T-helper 9 cell (primary cell): ENCODE measurements at places on chromosomes 2 and 18.

GRCh38 chr2:36753706-36754221 is 57.3 kb downstream of the VIT start:
- no peak for DNase-seq

- no peak for DNase-seq
These were observed 728 bp downstream of the NAPG start for GRCh38 chr18:10526561-10526949.

DNA sequence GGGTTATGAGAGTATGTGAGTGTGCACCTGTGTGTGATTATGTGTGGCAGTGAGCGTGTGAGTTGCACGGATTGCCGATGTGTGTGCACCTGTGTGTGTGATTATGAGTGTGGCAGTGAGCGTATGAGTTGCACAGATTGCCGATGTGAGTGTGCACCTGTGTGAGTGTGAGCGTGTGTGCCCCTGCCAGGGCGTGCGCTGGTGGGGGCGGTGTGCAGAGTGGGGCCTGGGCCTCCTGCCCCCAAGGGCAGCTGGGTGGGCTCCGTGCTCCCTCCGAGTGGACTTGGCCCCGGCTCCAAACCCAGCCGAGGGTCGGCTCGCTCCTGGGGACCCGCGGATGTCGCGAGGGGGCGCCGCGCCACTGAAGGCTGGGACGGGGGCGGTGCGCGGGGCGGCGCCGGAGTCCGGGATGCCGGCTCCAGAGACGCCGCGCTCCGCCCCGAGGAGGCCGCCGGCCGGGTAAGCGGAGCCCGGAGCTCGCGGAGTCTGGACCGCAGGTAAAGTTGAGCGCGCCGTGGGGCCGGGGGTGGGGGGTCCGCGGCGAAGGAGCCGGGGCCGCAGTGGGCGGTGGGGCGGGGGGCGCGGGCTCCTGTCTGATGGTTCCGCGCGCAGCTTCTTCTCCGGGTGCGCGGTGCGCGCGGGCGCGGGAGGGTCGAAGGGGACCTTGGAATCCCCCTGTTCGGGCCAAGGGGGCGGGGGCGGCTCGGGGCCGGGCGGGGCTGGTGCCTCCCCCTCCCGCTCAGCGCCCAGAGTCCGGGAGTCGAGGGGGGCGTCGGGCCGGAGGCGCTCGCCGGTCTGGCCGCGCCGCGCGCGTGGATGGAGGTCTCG is at the start of gene KCNG2:
KCNG2 (plus strand) TSS at position 421 of the 828 bp plus-strand sequence. CDS start 65,730 bp downstream, outside the sequence.
- no peak for DNase-seq

GRCh38 chr2:178644919-178645318 is 162.3 kb downstream of the TTN start:
- no peak for DNase-seq

DNA sequence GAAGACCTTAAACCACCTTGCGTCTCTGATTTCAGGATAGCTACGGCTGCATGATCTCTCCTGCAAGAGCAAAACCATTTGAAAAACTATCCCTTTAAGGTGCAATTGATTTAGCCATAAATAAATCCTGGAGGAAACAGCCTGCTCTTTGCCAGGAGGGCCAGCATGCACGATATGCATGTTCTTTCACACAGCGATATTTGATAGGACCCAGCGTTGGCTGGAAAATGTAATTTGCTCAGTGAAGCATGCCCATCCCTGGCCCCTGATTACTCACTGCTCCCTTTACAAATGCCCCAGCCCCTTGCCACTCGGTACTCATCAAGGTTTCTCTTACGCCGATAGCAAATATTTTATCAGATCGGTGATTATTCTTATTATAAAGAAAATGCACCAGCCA is 315.4 kb downstream of the CDH2 start:
- DNase-seq, result no peak

DNA sequence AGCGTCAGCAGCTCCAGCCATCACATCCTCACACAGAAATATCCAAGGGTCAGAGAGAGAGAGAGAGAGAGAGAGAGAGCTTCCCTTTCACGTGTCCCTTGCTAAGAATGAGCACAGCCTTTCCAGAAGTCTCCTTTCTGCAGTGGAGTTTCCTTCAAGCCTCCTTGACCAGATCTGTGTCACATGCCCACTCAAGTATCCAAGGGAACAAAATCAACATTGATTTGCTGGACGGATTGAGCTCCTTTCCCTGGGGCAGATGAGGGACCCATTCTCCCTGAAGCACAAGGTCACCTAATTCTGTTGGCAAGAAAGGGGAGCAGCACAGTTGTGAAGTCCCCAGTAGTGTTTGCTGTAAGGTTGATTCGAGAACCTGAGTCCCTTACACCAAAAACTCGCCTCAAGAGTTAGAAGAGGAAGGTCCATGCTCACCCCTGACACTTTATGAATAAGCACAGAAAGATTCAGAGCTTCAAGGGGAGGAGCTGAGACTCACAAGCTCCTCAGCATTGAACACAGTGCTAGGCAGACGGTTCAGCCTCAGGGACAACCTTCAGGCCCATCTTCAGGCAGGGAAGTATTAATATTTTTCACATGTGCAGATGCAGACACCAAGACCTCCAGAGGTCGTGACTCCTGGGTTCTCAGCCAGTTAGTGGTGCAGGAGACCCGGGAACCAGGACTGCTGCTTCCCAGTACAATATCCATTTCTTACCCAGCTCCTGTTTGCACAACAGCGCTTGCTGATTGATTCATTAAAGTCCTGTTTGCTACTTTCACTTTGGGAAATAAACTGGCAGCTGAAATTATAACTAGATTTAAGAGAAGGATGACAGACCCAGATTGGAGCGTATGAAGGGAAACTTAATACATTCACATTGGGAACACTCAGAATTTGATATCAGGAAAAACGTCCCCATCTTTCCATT is 38.2 kb upstream of the MARCO start:
- DNase-seq, result no peak

GRCh38 chr2:108620656-108621055 is 86.4 kb downstream of the LIMS1 start:
- DNase-seq, result no peak

- DNase-seq, result no peak
These were observed 635 bp downstream of the SETBP1 start for GRCh38 chr18:44681076-44681970.

GRCh38 chr2:20629181-20629580 is 21.7 kb downstream of the HS1BP3 start:
- DNase-seq, result no peak

DNA sequence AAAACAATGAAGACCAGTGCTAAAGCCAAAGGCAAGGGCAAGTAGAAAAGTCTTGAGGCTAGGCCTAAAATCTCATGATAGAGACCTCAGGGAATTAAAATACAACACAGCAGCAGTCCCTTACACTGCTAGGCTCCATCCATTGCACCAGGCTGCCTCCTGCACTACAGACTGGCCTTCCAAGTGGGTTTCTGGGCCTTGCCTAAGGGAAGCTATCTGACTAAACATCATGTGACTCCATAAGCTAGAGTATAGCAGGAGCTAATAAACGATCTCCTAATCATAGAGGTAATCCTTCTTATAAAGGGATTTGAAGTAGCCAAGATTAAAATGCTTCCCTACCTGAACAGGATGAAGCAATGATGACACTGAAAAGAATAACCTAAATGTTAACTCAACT is 77.6 kb upstream of the NFU1 start:
- no peak for DNase-seq

GRCh38 chr18:10864722-10865121 is 284.6 kb downstream of the PIEZO2 start:
- no peak for DNase-seq

DNA sequence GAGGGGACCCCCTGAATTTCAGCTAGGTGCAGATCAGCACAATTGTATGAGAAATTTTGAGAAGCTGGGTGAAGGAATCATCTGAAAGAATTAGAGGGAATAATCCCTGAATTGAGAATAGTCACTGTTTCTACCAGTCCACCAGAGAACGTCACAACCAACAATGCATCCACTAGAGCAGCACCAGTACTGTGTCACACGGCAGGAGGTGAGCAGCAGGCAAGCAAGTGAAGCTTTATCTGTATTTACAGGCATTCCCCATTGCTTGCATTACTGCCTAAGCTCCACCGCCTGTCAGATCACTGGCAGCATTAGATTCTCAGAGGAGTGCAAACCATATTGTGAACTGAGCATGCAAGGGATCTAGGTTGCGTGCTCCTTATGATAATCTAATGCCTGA is 40.7 kb downstream of the GDF7 start:
- no peak for DNase-seq

DNA sequence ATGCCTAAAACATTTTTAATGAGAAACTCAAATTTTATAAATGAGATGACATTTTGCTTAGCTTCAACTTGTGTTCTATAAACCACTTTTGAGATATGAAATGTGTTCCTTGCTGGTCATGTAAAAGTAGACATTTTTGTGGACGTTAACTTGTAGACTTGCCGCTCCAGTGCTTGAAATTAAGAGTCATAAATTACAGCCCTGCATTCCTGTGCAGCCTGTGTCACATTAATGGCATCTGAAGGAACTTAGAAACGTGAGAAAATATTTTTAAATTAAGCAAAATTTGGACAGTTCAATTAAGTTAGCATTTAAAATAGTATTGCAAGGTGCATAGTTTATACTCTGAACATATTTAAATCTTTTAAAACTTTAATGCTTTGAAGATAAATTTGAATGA is 98.3 kb upstream of the LDLRAD4 start:
- DNase-seq, result no peak

DNA sequence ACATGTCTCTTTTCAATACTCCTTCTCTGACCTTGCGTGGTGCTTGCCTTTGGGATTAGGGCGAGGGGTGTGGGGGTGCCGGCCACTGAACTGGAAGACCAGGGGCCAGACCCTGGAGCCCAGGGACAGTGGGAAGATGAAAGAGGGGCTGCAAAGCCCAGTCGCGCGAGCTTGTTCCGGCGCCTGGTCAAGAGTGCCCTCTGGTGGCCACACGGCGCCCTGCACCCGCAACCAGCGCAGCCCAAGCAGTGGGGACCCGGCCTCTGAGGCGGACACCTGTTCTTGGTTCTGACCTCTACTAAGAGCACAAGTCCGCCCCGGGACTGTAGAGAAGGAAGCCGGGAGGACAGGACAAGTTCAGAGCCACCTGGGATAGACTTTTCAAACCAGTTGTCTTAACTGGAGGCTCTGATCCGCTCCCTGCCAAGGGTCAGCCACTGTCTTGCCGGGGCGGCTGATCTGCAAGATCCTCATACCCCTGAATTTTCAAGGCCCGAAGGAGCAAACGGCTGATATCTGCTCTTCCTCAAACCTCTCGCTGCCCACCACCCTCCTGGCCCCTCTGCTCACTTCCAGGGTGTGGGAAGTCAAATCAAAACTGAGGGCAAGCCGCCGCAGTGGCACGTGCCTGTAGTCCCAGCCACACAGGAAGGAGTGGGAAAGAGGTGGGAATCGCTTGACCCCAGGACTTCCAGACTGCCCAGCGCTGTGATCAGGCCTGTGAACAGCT is 14.9 kb upstream of the MSH6 start:
- peak; percentile 69 for DNase-seq

- DNase-seq, result no peak
These were observed 144.5 kb downstream of the RAD51AP2 start for GRCh38 chr2:17373741-17374140.

DNA sequence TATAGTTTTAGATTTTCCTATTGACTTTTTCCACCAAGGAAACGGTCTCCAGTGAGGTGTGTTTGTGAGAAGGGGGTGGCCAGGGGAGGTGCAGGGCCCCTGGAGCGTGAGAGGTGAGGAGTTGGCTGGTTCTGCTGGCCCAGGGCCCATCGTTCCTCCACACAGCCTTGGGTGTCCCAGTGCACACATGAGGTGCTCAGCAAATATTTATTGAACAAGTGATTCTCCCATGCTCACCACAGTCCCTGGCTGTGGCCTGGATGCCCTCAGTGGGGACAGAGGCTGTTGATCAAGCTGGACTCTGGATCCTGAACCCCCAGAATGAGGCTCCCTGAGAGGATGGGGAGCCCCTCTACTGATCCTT is 5.0 kb downstream of the HAAO start:
- no peak for DNase-seq

DNA sequence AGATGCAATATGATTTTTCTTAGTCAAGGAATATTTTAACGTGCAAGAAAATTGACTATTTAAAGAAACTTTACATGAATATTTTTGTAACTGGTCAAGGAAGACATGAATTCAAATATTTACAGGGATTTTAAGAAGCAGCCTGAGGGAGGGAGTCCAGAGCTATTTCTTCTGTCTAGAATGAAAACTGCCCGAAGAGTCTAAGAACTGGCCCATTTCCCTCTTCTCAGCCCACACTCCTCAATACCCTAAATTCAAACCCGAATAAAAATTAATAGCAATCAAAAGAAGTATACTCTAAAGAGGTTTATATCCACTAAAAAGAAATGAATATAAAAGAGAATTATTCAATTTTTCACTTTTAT is 6.5 kb upstream of the NDUFV2 start:
- no peak for DNase-seq

GRCh38 chr2:121451398-121451797 is 79.3 kb upstream of the RNU4ATAC start:
- DNase-seq, result no peak

- no peak for DNase-seq
These were observed 53.0 kb upstream of the GALNT3 start for GRCh38 chr2:165847001-165847400.

GRCh38 chr2:118971245-118972122 is 29.5 kb downstream of the MARCO start:
- no peak for DNase-seq

DNA sequence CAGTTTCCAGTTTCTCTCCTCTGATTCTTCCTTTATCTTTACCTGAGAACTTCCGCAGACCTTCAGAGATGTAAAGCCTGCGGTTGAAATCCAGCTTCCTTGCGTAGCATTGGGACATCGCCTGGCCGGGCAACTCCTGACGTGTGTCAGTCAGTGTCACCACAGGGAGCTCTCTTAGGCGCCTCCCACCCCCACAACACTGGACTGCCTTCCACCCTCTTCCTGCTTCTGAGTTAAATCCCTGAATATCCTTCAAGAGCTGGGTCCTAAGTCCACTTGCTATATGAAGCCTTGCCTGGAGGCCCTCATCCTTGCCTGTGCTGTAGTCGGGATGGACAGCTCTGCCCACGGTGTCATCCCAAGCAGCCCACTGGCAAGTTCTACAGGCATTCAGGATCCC is 179.4 kb downstream of the SEPTIN10 start:
- DNase-seq, result no peak

- no peak for DNase-seq
These were observed 272.3 kb downstream of the RAD51AP2 start for GRCh38 chr2:17245906-17246305.

- no peak for DNase-seq
These were observed 60.7 kb downstream of the ACVR1 start for GRCh38 chr2:157815421-157815820.

GRCh38 chr2:104938231-104938941 is 84.5 kb downstream of the POU3F3 start:
- no peak for DNase-seq

DNA sequence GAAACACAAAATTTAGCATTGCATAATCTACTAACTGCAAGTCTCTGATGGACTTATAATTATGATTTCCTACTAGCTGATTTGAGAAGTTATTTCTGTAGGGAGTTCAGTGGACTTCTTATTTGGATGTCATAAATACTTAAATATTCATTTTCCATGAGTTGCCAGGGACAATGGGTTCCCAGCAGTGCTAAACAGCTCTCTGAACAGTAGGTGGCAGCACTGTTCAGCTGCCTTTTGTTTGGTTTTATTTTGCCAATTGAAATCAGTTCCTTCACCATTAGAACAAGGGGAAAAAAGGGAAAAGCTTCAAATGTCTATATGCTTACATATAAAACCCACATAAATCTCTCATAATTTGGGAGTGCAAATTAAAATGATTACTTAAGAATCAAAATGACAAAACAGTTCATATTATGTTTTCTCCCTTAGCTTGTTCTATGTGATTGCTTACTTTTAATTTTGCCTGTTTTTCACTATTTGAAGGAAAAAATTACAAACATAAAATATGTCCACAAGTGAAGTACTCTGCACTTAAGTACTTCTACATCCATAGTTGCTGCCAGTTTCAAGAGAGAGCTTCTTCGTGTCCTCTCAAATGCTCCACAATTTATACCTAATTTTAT is 898.9 kb downstream of the CPS1 start:
- DNase-seq, result no peak
